ENCODE measurements at places on chromosomes 16 and 17.

DNA sequence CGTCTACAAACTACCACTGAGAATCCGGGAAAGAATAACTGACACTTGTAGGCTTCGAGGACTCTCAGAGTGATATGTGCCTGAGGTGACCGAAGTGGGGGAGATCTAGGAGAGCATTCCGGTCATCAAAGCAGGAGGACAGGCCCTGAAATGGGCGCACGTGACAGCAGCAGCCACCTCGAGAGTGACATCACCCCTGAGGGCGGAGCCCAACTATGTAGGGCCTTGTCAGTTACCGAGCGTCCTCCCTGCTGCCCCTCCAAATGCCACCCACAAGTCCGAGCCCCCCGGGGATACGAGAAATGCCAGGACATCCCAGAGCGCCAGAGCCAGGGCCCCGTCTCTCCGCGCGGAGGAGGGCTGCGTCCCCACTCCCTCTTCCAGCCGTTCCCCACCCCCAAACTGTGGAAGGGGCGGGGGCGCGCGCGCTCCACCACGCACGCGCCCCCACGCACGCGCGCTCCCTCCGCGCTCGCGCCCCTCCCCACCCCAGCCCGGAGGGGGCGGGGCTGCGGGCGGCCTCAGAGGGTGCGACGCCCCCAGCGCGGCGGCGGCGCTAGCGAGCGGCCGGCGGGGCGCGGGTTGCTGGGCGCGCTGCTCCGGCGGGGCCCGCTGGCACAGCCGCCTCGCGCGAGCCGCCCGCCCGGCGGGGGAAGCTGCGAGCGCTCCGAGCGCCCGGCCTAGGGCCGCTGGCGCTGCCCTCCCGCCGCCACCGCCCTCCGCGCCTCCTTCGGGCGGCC lies at the start of gene TANC2:
TANC2 (plus strand) TSS at position 550 of the 740 bp plus-strand sequence. CDS start 43,325 bp downstream, outside the sequence.
- peak; percentile 57 for DNase-seq

GRCh38 chr17:12990041-12990808 lies 27.6 kb downstream of the ELAC2 start:
- no peak for DNase-seq

- DNase-seq, result no peak
These were observed 417.1 kb upstream of the CDH11 start for GRCh38 chr16:65538976-65539375.

- DNase-seq, result no peak
These were observed 101.4 kb downstream of the MAP2K4 start for GRCh38 chr17:12122075-12122474.

DNA sequence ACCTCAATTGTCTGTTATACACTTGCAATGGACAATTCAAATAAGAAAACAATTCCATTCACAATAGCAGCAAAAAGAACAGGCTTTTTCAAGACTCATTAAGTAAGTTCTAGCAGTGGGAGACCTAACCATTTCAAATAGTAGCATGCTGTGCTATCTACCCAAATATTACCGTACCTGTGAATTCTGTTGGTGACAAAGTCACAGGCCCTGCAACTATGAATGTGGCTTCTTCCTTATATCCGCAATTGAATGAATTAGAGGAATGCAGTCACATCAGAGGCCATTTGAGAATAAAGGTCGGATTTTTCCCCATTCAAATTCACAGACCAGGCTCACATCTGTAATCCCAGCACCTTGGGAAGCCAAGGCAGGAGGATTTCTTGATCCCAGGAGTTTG lies 800 bp upstream of the NME4 start:
- no peak for DNase-seq

DNA sequence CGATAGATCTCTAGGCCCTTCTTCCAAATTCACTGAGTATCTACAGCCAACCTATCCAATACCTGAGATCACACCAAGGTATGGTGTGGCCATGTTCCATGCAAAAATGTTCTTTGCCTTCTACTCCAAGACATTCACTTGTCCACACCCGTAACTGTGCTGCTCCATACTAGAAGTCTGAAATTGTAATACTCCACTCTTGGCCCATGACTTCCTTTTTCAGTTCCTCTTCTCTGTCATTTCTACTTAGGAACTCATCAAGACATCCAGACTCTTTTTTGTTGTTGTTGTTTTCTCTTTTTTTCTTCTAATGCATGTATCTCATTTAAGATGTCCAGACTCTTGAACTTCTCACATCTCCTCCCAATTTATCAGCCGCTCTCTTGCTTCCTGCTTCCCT lies 42.5 kb upstream of the KSR1 start:
- no peak for DNase-seq

DNA sequence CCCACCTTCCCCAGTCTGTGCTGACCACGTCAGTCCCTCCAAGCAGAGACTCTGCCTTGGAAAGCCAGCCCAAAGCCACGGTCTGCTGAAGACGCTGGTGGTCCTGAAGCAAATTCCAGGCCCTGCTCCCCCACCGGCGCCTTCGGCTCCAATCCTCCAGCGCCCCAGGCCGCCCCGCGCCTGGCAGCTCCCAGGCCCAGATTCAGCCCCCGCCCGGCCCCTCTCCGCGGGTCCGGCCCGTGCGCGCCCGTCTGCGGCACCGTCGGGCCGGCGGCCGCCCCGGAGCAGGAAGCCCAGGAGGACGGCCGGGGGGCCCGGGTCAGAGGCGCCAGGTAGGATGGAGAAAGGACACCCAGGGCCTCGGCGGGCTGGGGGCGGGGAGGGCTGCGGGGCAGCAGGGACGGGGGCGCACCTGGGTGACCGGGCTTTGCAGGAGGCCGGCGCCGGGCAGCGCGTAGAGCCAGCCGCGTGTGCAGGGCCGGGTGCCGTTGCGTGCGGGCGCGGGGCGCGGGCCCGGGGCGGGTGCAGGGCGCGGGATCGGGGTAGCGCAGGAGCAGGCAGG lies 594 bp upstream of the SLC22A31 start:
- no peak for DNase-seq

DNA sequence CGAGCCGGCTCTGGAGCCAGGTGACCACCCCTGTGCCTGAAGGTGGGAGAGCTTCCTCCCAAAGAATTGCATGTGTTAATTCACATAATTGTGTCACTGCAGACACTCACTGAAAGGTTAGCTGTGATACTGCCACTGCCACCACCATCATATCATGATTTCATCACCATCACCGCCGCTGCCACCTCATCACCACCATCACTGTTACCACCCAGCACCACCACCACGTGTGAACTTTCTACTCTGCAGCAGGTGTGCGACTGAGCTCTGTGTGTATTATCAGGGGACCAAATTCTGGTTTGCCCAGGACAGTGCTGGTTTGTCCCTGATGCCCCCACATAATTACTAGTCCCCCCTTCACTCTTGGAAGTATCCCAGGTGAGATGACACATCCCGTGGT lies 15.2 kb downstream of the BCAR1 start:
- no peak for DNase-seq

DNA sequence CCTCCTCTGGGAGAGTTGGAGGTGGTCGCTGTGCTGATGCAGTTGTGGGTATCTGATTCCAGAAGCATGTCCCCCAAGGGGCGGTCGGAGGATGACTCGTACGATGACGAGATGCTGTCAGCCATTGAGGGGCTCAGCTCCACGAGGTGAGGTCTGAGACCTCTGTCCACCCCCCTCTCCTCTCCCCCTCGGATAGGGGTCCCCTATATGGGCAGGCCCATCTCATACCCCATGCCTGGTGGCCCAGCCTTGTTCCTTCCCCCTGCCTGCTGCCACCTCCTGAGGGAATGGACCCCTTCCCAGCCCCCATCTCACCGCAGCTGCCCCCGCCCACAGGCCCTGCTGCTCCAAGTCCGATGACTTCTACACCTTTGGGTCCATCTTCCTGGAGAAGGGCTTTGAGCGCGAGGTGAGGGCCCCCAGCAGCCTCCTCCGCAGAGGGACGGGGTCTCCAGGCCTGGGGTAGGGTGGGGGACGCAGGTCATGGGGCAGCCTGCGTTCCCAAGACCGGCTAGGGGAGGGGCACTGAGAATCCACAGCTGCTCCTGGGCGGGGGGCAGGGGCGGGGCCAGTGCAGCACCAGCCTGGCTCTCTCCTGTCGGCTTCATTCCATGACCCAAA lies 39.2 kb downstream of the ADCY7 start:
- no peak for DNase-seq

- DNase-seq, result peak; percentile 46
These were observed 16.0 kb downstream of the SOX8 start for GRCh38 chr16:997440-998051.

- DNase-seq, result no peak
These were observed 11.0 kb upstream of the SLC6A4 start for GRCh38 chr17:30246460-30246859.

GRCh38 chr17:81727324-81728031 lies 15.4 kb downstream of the SLC25A10 start:
- no peak for DNase-seq

GRCh38 chr17:59893676-59894100 lies 767 bp downstream of the RPS6KB1 start:
- no peak for DNase-seq

DNA sequence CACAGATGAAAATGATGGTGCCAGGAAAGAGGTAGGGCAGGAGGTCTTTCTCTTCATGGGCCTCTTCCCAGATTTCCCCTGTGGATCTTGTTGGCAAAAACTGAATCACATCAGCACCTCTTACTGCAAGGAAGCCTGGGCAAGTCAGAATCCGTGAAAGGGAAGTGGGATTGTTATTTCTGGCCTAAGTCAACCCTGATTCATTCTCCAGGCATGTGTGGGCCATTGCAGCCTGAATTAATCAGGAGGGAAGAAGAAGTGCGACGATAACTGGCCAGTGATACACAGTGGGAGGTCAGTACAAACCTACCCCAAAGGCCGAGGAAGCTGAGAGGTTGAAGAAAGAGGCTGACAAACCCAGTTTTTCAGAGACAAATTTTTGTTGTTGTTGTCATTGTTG lies 17.9 kb upstream of the NSMCE1 start:
- no peak for DNase-seq

DNA sequence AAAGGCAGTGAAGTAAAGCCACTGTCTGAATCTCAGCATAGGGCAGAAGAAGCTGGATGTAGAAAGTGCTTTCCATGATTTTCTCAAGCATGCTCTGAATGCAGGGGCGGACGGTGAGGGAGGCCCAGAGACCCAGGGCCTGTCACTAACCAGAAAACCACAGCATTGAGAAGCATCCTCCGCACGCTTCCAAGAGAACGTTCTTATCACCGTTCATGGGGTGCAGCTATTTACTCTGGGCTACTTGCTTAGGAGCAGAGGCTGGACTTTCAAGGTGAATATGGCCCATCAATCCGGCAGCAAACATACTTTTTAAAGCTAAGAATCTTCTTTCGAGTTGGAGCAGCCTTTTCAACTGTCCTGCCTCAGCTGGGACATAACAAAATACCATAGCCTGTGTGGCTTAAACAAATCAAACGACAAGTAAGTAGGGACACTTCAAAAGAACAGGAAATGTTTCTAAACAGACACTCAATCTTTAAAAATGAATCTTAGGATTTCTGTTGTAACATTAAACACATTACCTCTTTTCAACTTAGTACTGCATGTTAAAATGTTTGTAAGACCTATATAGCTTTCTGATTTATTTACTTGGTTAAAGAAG lies 46.5 kb upstream of the CDRT4 start:
- no peak for DNase-seq

DNA sequence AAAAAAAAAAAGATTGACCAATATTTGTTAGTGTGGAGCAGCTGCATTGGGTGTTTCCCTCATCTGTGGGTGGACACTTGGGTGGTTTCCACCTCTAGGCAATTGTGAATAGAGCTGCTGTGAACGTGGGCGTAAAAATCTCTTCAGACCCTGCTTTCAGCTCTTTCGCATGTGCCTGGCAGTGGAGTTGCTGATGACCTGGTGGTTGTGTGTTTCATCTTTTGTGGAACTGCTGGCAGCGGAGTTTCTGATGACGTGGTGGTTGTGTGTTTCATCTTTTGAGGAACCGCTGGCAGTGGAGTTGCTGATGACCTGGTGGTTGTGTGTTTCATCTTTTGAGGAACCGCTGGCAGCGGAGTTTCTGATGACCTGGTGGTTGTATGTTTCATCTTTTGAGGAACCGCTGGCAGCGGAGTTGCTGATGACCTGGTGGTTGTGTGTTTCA lies 21.4 kb downstream of the ZC3H18 start:
- no peak for DNase-seq

DNA sequence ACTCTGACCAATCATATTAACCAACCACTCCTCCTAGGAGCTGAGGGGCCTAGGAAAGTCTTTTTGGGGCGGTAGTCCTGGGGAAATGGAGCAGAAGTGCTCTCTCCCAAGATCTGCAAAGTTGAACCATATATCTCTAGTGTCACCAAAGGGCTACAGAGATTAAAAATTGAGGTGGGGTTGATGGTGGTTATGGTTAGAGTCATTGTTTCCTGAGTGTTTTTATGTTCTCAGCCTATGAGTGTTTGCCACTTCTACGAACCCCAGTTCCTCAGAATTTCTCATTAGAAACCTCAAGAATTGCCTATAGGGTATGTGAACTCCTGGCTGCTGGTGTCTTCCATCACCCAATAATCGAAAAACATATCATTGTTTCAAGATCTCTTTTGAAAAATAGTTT lies 217.8 kb downstream of the CDRT15L2 start:
- no peak for DNase-seq

DNA sequence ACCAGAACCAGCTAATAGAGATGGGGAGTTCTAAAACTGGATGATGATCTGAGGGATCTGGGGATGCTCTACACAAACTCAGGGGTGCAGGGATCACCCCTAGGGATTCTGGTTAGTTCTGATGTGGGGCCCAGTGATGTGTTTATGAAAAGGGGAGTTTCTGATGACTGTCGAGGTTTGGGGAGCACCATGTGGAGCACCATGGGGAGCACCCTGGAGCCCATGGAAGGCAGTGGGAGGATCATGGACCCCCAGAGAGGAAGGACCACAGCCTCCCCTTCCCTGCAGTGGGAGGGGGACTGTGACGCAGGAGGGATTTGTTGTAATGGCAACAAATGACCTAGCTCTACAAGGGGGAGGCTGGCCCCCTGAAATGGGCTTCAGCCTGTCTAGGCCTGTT lies 18.4 kb downstream of the PIMREG start:
- no peak for DNase-seq

DNA sequence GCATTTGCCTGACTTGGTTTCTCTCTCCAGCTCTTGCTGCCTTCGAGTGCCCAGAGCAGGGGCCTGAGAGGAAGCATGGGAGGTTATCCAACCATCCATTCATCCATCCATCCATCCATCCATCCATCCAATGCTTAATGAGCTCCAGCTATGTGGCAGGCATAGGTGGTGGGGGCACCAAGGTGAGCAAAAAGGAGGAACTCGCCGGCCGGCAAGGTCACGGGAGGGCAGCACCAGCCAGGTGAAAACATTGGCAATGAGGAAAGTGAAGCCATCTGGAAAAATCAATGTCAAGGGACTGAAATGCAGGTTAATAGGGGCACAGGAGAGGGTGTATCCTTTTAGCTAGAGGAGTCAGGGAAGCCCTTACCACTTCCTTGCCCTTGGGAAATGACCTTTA lies 18.2 kb upstream of the DOK4 start:
- no peak for DNase-seq

- no peak for DNase-seq
These were observed 414.7 kb downstream of the HS3ST3B1 start for GRCh38 chr17:14715561-14715960.

DNA sequence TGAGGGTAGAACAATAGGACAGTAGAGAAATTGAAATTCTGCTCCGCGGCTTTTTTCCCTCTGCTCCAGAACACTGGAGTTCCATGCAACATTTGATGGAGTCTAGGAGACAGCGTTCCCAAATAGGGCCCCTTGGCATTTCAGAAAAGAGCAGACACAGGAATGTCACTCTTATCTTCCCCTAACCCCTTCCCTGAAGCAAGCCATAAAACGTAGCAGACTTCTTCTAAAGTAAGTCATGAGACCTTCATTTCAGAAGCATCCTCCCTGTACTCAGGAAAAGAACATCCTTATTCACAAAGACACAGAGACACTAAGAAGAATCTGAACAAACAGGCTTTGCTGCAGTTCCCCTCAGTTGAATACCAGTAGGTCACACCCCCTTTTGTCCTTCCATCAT lies 296.1 kb upstream of the SOX9 start:
- DNase-seq, result no peak
